Activated CD8-positive, alpha-beta memory T cell treated with anti-CD3 and anti-CD28 coated beads, Interleukin-2, amount 50 U/mL, for 48 hours (primary cell): ENCODE measurements at places on chromosomes 1 and 21.
A peak's percentile ranks its signal among the peaks of the same experiment; 100 is the strongest.

GRCh38 chr1:24381256-24381655, 32.3 kb downstream of the STPG1 start:
- no peak for DNase-seq

GRCh38 chr1:74508449-74508848, 4.0 kb downstream of the LRRC53 start:
- DNase-seq, result no peak

GRCh38 chr1:92587445-92587844, 100.7 kb upstream of the GFI1 start:
- no peak for DNase-seq

DNA sequence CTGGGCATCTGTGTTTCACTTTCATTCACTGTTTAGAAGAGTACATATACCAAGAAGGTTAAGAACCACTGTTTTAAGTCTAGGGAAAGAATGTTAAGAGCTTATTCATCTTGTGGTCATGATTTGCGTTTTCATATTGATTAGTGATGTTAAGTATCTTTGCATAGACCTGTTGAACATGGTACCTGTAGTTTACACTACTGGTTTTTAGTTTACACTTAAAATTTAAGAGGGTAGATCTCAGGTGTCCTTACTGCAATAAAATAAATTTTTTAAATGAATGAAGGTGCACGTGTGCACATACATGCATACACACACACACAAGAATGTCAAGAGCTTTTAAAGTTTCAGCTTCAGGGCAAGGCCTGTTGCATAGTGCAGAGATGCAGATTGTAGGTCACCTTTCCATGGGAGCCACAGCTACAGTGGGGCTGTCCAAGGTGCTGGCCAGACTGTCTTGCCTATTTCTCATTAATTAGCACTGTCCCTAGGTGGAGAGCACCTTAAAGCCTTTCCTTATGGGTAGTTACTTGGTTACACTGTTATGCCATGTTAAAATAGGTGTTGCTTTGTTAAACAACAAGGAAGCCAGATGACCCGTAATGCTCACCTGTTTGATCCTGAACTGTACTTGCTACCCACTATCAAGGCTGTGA, 543.0 kb upstream of the DAB1 start:
- no peak for DNase-seq

GRCh38 chr1:227766015-227766634, 30.9 kb downstream of the SNAP47 start:
- peak; percentile 80 for DNase-seq

- no peak for DNase-seq
Observed at GRCh38 chr1:171913385-171913784, 72.1 kb downstream of the DNM3 start.

DNA sequence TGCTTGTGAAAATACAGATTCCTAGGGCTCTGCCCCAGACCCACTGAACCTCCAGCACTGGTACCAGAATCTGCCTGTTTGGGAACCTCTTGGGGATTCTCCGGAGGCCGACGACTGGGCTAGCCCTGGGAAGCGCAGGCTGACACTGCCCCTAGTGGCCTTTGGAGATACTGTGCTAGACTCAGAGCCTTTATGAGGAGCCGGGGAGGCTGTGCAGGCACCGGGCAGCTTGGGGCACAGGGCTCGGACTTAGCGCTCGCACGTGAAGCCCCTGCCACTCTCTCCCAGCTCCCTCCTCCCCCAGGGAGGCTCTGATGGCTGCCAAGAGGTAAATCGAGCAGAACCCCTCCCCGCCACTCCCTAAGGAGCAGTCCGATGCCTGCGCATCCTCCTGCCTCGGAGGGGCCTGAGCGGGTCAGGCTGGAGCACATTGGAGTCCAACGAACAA, 144.6 kb upstream of the TNR start:
- peak; percentile 56 for DNase-seq

GRCh38 chr1:26075421-26076144, 8.2 kb upstream of the TRIM63 start:
- DNase-seq, result no peak

- DNase-seq, result peak; percentile 30
Observed at GRCh38 chr1:171468120-171468750, 17.1 kb upstream of the PRRC2C start.

DNA sequence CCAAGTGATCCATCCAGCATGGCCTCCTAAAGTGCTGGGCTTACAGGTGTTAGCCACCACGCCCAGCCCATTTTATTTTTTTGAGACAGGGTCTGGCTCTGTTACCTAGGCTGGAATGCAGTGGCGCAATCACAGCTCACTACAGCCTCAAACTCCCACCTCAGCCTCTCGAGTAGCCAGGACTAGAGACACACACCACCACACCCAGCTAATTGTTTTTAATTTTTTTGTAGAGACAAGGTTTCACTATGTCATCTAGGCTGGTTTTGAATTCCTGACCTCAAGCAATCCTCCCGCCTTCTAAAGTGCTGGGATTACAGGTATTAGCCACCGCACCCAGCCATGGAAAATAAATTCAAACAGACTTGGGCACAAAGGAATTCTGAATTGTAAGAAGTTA, 31.9 kb downstream of the PUM1 start:
- no peak for DNase-seq

- DNase-seq, result no peak
Observed at GRCh38 chr1:234983564-234984238, 144.9 kb downstream of the TOMM20 start.

DNA sequence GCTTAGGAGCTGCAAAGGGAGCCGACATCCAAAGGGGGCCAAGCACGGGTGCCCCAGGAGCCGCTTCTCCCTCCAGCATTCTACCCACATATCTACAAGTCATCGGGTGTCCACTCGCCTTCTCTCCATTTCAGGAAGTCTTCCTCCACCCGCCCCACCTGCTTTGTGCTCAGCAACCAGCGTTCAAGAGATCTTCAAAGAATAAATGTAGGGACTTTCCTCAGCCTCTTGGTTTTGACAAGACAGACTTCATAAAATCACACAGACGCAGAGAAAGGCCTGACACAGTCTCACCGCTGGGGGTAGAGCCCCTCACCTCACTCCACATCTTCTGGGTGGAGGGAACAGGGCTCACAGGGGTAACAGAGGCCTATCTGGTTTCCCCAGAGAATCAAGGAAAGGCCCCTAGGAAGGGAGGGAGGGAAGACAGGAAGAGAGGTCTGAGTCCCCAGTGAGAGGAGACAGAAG, 49.5 kb downstream of the SSBP3 start:
- no peak for DNase-seq

DNA sequence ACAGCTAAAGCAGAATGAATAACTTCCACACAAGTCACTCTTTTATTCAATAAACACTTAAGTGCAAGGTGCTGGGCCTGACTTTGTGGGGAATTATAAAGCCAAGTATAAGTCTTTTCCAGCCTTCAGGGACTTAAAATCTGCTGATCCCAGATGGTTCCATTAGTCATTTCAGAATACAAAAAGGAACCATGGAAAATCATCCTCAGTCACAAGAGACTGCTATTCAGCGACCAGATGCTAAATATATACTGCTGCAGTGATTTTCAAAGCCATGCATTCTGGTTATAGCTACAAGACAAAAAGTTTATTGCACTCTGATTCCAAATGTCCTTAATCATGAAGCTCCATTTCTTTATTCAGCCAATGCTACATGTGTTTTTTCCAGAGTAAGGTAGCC, 25.7 kb downstream of the GLMN start:
- no peak for DNase-seq

- DNase-seq, result no peak
Observed at GRCh38 chr1:156690675-156691036, 13.4 kb upstream of the NES start.

GRCh38 chr1:57633056-57633455, 209.2 kb upstream of the DAB1 start:
- no peak for DNase-seq

DNA sequence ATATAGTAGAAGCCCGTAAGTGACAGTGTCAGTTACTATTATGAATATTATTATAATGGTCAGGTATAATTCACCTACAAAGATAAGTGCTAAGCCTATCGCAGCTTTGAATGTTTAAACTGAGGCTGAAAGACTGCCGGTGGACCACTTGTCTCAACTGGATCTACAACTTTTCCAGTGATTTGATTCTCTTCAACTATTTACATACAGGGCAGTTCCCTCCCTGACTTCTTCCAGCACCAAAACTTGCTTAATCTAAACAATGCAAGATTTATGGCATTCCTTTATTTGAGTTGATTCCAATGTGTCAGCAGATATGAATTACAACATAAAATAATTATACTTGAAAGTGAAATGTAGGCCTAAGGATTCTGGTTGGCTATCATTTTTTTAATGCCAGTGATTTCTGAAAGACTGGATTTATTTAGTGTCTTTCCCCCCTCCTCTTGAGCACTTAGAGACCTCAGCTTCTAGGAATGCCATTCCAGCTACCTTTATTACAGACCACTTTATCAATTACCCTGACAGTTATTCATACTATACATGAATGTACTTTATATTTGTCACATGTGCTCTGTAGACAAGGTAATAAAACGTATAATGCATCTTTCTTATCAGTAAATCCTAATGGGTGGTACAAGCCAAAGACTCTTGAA, 153.3 kb upstream of the C8B start:
- DNase-seq, result no peak

- DNase-seq, result no peak
Observed at GRCh38 chr21:45945066-45945867, 36.3 kb upstream of the COL6A1 start.

GRCh38 chr1:156114919-156115513, 505 bp downstream of the LMNA start:
- DNase-seq, result peak; percentile 67

- DNase-seq, result no peak
Observed at GRCh38 chr1:52926864-52927211, 238 bp upstream of the SCP2 start.

DNA sequence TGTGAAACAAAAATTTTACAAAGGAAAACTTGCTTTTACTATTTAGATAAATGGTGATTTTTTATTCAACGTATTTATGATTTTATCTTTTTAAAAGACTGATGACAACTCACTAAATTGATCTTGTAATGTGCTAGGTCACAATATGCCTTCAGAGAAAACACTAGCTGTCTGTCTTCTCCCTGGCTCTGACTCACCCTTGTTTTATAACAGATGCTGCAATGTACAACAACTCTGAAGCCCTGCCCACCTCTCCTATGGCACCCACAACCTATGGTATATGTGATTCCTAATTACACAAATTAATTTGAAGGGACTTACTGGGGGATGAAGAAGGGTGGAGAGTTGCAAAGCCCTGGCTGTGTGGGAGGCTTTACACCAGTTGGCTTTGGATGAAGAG, 24.7 kb upstream of the HSD17B7 start:
- DNase-seq, result no peak

DNA sequence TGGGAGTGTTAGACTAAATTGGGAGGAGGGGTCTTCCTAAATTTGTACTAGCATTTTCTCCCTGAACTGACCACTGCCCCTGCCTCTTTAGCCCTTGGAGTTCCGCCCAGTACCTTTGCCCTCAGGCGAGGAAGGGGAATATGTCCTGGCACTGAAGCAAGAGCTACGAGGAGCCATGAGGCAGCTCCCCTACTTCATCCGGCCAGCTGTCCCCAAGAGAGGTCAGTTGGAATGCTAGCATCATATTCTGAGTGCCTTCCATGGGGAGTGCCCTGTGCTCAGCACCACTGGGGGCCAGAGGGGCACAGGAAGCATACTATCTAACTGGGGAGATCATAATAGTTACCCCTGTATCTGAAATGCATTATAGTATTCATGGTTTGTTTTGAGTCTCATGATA, 10.7 kb downstream of the POLR3GL start:
- peak; percentile 41 for DNase-seq

- DNase-seq, result peak; percentile 64
Observed at GRCh38 chr1:9822897-9823692, 670 bp downstream of the CLSTN1 start.

- no peak for DNase-seq
Observed at GRCh38 chr1:171457412-171457811, 27.9 kb upstream of the PRRC2C start.

DNA sequence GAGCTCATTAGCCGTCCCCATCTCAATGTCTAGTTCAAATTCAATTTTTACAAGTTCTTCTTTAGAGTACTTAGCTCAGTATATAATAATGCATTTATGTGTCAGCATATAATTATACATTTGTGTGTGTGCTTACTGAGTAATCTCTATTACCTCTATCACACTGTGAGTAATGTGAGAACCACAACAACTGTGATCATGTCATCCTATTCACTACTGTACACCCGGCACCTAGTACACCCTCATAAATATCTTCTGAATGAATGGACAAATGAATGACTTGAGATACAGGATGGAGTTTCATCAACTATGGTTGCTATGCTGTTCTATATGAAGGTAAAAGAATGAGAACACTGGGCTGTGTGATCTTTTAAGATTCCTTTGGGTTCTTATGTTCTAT, 124.0 kb downstream of the GPATCH2 start:
- DNase-seq, result no peak

DNA sequence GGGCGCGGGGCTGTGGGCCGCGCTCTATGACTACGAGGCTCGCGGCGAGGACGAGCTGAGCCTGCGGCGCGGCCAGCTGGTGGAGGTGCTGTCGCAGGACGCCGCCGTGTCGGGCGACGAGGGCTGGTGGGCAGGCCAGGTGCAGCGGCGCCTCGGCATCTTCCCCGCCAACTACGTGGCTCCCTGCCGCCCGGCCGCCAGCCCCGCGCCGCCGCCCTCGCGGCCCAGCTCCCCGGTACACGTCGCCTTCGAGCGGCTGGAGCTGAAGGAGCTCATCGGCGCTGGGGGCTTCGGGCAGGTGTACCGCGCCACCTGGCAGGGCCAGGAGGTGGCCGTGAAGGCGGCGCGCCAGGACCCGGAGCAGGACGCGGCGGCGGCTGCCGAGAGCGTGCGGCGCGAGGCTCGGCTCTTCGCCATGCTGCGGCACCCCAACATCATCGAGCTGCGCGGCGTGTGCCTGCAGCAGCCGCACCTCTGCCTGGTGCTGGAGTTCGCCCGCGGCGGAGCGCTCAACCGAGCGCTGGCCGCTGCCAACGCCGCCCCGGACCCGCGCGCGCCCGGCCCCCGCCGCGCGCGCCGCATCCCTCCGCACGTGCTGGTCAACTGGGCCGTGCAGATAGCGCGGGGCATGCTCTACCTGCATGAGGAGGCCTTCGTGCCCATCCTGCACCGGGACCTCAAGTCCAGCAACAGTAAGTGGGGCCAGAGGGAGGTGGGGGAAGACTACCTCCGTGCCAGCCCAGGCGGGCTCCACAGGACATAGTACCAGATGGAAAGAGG, 808 bp downstream of the MAP3K21 start:
- DNase-seq, result peak; percentile 62

DNA sequence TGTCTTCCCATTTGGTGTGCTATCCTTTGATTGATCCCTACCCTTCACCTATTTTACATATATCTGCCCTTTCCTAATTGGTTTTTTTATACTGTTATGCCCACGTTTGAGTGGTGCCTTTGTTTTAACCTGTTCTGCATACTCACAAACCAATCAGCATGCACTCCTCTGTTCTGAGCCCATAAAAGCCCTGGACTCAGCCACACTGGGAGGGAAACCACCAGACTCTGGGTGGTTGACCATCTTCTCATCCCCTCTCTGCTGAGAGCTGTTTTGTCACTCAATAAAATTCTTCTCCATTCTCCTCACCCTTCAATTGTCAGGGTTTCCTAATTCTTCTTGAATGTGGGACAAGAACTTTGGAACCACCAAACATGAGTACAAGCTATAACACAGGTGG, 989.8 kb downstream of the ADGRL2 start:
- DNase-seq, result no peak
